ENCODE measurements at places on chromosomes 3 and 15.

GRCh38 chr3:11459186-11459824 is 184.4 kb downstream of the VGLL4 start:
- DNase-seq: no peak

DNA sequence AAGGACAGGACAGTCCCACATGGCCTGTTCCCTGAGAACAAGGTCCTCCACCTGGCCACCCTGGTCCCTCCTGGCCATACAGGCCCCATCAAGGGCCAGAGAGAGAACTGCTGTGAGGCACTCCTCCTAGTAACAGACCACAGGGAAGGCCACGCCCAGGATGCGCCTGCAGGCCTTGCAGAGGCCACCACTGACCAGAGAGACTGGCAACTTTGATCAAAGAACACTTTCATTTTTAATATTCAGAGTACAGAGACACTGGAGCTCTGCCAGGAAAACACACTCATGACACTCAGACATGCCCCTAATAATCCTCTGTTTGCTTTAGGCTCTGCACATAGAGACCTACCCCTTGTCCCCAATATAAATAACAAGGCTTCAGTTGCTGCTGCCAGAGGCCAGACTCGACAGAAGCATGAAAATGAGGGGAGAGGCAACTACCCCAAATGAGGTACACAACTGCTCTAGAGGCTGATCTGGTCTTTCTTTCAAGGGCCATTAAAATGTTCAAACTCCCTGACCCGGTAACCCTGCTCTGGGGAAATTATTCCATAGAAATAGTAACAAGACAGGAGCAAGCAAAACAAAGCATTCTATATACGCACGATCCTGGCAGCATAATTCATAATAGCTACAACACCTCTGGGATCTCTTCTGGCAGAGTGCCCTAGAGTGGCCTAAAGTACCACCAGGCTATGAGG is 44.8 kb downstream of the CCDC12 start:
- DNase-seq: no peak

- DNase-seq: no peak
Observed at GRCh38 chr3:143676747-143677146, 171.5 kb downstream of the SLC9A9 start.

GRCh38 chr3:54835701-54836100 is 92.2 kb downstream of the LRTM1 start:
- no peak for DNase-seq

DNA sequence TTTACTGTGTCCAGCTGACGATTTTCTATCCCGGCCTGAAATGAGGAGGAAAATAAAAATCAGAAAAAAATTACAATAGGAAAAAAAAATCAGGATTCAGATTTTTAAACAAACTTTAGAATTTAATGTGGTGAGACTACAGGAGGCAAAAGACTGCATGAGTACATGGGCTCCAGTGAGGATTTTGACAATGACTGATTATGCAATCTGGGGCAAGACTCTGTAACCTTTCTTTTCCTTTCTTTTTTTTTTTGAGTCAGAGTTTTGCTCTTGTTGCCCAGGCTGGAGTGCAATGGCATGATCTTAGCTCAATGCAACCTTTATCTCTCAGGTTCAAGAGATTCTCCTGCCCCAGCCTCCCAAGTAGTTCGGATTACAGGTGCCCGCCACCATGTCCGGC is 29.9 kb downstream of the SPG11 start:
- DNase-seq: no peak

DNA sequence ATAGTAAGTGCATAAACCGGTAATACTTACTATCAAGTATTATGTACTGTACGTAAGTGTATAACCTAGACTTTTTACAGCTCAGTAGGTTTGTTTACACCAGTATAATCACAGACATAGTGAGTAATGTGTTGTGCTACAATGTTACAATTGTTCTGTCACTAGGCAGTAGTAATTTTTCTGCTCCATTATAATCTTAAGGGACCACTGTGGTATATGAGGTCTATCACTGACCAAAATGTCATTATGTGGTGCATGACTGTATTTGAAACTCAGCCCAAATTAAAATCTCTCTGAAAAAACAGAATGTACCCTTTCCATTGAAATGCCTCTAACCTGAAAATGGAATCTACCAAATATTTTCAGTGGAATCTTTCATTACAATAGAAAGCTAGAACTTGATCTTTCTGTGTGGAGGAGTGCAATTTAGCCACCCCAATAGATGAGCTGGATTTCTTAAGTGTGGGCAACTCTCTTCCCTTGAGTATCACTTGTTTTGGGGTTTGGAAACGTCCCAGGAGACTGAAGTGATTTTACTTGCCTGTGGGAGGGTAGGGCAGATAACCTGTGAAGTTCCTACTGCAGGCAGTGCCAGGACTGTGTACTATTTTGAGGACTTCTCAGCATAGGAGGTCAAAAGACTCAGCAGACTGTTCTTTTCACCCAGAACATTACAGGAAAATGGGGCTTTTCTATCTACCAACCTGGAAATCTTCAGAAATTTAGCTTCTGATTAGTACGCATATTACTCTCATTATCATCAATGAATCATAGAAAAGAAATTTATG is 50.9 kb downstream of the FAM98B start:
- no peak for DNase-seq

DNA sequence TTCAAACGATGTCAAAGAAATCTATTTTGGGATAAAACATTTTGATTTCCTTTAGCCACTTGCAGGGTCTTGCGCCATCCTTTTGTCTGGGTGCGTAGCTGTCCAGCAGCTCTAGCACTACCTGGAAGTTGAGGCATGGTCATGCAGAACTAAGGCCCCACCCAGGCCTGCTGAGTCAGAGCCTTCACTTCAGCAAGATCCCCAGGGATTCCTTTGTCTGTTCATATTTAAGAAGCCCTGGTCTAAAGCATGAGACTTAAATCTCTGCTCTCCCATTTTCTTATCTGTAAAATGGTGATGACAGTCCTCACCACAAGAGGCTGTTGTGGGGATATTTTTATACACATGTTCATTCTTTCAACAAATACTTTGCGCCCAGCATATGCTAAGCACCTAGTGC is 99.0 kb upstream of the CTDSPL start:
- DNase-seq: no peak

- no peak for DNase-seq
Observed at GRCh38 chr3:57110798-57111197, 50.3 kb downstream of the SPATA12 start.

DNA sequence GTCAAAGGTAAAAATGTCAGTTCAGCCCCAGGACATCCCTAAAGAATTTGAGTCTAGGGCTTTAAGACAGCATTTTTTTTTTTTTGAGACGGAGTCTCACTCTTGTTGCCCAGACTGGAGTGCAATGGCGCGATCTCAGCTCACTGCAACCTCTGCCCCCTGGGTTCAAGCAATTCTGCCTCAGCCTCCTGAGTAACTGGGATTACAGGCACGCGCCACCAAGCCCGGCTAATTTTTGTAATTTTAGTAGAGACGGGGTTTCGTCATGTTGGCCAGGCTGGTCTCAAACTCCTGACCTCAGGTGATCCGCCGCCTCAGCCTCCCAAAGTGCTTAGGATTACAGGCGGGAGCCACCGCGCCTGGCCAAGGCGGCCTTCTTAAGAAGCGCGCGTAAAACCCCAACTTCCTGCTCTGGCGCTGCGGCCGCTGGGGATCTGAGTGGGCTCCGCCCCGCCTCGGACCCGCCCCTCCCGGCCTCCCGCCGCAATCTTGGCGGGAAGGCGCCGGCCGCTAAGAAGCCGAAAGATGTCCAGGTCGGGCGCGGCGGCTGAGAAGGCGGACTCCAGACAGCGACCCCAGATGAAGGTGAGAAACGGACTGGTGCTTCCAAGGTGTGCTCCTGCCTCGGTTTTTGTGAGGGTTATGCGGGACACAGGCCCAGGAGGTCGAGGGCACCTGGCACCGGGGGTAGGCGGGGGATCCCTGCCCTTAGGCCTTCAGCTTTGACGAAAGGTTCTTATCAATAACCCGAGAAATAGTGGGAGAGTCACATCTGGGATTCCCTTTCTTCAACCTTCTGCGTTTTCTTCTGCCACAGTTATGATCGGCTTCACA is at the start of gene WDR76:
Gene WDR76 (plus strand): TSS at position 495 of the 834 bp plus-strand sequence. CDS start 31 bp downstream, at position 526.
- peak; percentile 54 for DNase-seq

DNA sequence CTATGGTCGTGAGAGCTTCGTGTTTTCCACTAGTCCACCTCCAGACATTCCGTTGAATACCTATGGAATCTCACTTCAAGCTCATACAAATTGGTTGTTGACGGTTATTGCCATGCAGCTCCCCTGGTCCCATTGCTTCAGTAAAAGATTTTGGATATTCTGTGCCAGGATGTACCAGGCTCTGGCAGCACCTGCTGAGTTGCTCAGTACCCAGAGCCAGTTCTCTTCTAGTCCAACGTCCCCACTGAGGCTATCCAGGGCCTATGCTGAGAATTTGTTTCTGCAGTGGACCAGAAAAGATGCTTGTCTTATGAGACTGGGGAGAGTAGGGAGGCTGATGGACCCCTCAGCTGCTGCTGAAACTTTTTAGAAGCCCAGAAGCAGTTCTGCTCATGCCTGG is 278.9 kb downstream of the FEZF2 start:
- DNase-seq: no peak

DNA sequence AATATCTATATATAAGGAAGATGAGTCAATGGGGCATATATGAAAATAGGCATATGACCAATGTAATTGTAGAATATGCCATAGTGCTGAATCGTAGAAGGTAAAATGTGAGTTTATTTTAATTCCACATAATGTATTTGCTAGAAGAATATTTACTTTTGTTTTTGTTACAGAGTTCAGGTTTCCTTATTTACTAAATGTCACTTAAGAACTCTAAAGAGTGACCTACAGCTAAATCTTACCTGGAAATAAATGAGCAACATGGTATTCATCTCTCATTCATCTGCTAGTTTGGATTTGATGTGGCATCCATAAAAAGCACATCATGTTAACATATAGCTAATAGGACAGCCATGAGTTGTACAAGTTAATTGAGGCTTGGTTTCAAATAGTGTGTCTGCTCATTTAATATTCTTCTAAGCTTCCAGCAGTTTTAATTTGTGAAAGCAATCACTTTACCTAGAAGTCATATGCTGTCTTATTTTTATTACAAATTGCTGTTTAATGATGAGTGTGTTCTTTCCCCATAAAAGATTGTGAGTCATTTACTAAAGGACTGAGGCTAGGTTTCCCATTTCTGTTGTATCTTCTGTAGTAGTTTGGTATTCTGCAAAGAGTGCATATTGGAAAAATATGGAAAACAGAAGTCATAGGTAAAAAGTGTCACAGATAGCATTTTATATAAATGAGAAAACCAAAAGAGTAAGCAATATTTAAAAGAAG is 222.1 kb upstream of the POU1F1 start:
- no peak for DNase-seq

- no peak for DNase-seq
Observed at GRCh38 chr15:101684384-101684783, 32.2 kb upstream of the TM2D3 start.

- DNase-seq: no peak
Observed at GRCh38 chr3:100641471-100642032, 32.2 kb downstream of the ADGRG7 start.

- no peak for DNase-seq
Observed at GRCh38 chr15:78985859-78986475, 41.1 kb upstream of the CTSH start.

DNA sequence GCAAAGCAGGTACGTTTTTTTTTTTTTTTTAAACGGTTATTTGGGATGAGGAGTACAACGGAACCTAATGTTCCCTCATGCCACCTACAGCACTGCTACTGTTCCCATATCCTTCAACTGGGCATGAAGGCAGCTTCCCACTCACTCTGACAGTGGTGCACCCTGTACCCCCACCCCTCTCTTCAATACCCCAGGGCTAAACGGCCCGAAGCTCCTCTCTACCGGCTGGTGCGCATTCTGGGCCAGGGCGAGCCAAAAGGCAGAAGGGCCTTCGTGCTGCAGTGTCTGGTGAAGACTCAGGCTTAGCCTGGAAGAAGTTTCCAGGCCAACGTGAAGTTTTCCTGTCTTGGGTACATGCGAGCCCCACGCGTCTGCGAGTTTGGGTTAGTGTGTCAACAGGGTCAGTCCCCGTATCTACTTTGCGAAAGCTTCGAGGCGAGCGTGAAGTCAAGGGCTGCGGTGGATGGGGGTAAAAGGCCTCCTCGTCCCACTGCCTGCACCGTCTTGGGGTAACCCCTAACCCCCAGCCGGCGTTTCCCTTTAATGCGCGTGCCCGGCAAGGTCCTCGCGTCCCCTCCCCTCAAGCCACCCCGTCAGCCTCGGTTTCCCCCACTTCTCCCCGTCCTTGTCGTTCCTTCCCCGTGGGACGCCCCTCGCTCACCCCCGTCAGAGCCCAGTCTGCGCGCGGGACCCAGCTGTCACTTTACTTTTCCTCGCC is 765 bp upstream of the UBE2E2 start:
- DNase-seq: peak; percentile 34

- DNase-seq: no peak
Observed at GRCh38 chr3:141941093-141941492, 64.7 kb downstream of the ATP1B3 start.

DNA sequence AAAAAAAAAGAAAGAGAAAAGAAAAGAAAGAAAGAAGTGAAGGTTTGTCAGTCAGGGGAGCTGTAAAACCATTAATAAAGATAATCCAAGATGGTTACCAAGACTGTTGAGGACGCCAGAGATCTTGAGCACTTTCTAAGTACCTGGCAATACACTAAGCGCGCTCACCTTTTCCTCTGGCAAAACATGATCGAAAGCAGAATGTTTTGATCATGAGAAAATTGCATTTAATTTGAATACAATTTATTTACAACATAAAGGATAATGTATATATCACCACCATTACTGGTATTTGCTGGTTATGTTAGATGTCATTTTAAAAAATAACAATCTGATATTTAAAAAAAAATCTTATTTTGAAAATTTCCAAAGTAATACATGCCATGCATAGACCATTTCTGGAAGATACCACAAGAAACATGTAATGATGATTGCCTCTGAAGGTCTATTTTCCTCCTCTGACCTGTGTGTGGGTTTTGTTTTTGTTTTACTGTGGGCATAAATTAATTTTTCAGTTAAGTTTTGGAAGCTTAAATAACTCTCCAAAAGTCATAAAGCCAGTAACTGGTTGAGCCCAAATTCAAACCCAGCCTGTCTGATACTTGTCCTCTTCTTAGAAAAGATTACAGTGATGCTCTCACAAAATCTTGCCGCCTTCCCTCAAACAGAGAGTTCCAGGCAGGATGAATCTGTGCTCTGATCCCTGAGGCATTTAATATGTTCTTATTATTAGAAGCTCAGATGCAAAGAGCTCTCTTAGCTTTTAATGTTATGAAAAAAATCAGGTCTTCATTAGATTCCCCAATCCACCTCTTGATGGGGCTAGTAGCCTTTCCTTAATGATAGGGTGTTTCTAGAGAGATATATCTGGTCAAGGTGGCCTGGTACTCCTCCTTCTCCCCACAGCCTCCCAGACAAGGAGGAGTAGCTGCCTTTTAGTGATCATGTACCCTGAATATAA is 2.0 kb downstream of the B2M start:
- no peak for DNase-seq

DNA sequence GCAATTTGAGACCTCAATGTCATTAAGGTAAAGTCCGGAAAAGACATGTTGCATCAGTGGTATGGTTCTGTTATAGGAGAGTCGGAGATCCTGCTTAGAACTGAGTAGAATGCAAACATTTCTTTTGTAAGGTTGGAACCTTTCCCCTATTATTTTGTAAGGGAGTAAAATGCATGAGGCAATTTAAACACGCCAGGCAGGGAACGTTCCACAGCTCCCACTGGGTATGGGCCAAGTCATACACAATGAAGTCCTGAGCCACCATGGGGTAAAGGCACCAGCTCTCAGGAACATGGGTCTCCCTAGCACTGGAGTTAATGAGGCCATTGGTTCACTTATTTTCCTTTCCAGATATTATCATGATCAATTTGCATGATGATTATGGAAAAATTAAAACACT is 116.6 kb upstream of the NR2F2 start:
- no peak for DNase-seq
